ENCODE measurements at places on chromosomes 2 and 18.
A peak's percentile ranks its signal among the peaks of the same experiment; 100 is the strongest.

- DNase-seq: peak; percentile 27
Observed at GRCh38 chr2:44358503-44358902, 2.8 kb downstream of the PREPL start.

DNA sequence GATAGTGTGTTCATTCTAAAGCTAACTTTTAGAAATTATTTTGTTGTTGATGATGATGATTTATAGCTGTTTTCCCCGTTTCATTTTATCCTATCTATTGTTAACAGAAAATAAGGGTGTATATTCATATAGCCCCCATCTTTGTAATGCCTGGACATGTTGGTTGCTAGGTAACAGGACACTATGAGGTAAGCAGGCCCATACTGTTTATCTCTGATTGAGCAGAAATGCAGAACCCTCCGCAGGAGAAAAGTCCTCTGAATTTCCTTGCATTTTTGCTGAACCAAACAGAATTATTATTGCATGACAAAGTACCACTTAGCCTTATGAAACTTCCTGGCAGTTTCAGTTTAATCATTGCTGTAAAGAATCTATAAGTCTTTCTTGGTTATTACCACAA lies 339.4 kb downstream of the DCC start:
- no peak for DNase-seq

GRCh38 chr2:37781028-37781427 lies 109.6 kb upstream of the CDC42EP3 start:
- no peak for DNase-seq

GRCh38 chr18:62446511-62446910 lies 76.3 kb upstream of the ZCCHC2 start:
- DNase-seq: no peak

GRCh38 chr2:177363332-177363731 lies 29.2 kb upstream of the AGPS start:
- DNase-seq: no peak

- no peak for DNase-seq
Observed at GRCh38 chr18:10391506-10391905, 62.9 kb upstream of the APCDD1 start.

- no peak for DNase-seq
Observed at GRCh38 chr2:219433666-219434467, 776 bp upstream of the SPEG start.

Data from activated T-cell treated with anti-CD3 and anti-CD28 coated beads, Interleukin-2, amount 50 U/mL, for 4 hours (primary cell).